Fibroblast of villous mesenchyme (primary cell): ENCODE measurements at places on chromosomes 12 and 14. TPM values are rescaled to one million over a fixed set of nuclear protein-coding genes. Genes with fewer than 3 reads are reported as not detected.

LIN7A gene
- 6.4 and 10.4 TPM in 2 replicates for total RNA-seq

BLTP3B gene
- 46.1 and 51.8 TPM in 2 replicates for total RNA-seq

LALBA gene
- total RNA-seq, result not detected in 2 replicates

BAG5 gene
- total RNA-seq, result 28.3 and 42.7 TPM in 2 replicates

PLBD2 gene
- 27.6 and 31.2 TPM in 2 replicates for total RNA-seq

SLC38A6 gene
- 47.7 and 56.1 TPM in 2 replicates for total RNA-seq

NFE2 gene
- total RNA-seq, result under 0.01 and 0.43 TPM in 2 replicates

ASB2 gene
- 0.86 and 1.9 TPM in 2 replicates for total RNA-seq

AMDHD1 gene
- not detected in 2 replicates for total RNA-seq

NOVA1 gene
- total RNA-seq, result 1.9 and 6.9 TPM in 2 replicates

CBLN3 gene
- 1.7 and 2.3 TPM in 2 replicates for total RNA-seq

KRT78 gene
- total RNA-seq, result not detected in 2 replicates

HPD gene
- total RNA-seq, result not detected in 2 replicates

GRIP1 gene
- 0.32 and 1.7 TPM in 2 replicates for total RNA-seq

CRADD gene
- total RNA-seq, result 11.0 and 12.5 TPM in 2 replicates

ACOT6 gene
- total RNA-seq, result under 0.01 TPM in 1 of 2 replicates, not detected in the other

KCNH3 gene
- total RNA-seq, result under 0.01 TPM in 2 replicates

FAM186B gene
- total RNA-seq, result under 0.01 TPM in 2 replicates

CORO1C gene
- total RNA-seq, result 433 and 457 TPM in 2 replicates

FGF6 gene
- not detected in 2 replicates for total RNA-seq

CDCA3 gene
- total RNA-seq, result 18.4 and 21.2 TPM in 2 replicates

GPR135 gene
- 3.9 and 6.5 TPM in 2 replicates for total RNA-seq

ASIC1 gene
- 1.3 and 1.6 TPM in 2 replicates for total RNA-seq

LRRIQ1 gene
- total RNA-seq, result under 0.01 TPM in 2 replicates

HOXC10 gene
- total RNA-seq, result 0.43 and 5.2 TPM in 2 replicates

TMPRSS12 gene
- under 0.01 TPM in 1 of 2 replicates, not detected in the other for total RNA-seq

CCDC196 gene
- total RNA-seq, result not detected in 2 replicates

TNFAIP2 gene
- total RNA-seq, result 122 and 240 TPM in 2 replicates

PITPNM2 gene
- total RNA-seq, result 3.9 and 4.2 TPM in 2 replicates

C12orf54 gene
- not detected in 2 replicates for total RNA-seq

RHOF gene
- total RNA-seq, result 9.0 and 11.7 TPM in 2 replicates

CPSF2 gene
- total RNA-seq, result 45.1 and 67.8 TPM in 2 replicates

COL2A1 gene
- total RNA-seq, result under 0.01 TPM in 1 of 2 replicates, not detected in the other

TPH2 gene
- total RNA-seq, result not detected in 2 replicates

STYK1 gene
- total RNA-seq, result under 0.01 and 0.86 TPM in 2 replicates

KRT6A gene
- not detected in 2 replicates for total RNA-seq

GZMH gene
- total RNA-seq, result not detected in 2 replicates
